ENCODE measurements at places on chromosomes 1 and 21.

GRCh38 chr1:151011154-151011850 lies 3.1 kb downstream of the PRUNE1 start:
- no peak for DNase-seq

DNA sequence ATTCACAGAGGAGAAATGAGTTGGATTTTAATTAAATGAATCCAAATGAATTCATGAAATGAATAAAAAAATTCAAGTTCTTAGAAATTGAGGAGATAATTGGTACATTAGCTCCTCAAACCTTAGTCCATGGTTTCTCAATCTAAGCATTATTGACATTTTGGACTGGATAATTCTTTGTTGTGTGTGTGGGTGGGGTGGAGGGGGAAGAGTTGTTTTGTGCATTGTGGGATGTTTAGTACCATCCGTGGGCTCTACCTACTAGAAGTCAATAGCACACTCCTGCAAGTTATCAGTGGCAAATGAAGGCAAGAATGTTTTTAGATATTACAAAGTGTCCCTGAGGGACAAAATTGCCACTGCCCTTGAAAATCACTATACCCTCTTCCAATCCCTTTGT lies 431.9 kb downstream of the PLPP3 start:
- no peak for DNase-seq

DNA sequence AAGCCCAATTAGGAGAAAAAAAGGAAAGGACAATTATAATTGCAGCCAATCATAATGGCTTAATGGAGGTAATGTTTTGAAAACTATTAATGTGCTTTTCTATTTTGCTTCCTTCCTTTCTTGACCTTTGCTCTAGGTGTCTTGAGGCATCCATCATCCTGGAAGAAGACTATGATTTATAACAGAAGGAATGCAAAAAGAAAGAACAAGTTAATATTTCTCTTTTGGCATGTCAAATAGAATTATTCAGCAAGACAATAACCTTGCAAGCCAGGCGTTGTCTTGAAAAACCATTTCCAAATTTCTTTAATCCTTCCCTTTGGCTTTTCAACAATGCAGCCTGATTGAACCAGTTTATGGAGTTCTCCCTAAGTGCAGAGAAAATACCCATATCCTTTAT lies 107.7 kb upstream of the USP24 start:
- DNase-seq, result no peak

DNA sequence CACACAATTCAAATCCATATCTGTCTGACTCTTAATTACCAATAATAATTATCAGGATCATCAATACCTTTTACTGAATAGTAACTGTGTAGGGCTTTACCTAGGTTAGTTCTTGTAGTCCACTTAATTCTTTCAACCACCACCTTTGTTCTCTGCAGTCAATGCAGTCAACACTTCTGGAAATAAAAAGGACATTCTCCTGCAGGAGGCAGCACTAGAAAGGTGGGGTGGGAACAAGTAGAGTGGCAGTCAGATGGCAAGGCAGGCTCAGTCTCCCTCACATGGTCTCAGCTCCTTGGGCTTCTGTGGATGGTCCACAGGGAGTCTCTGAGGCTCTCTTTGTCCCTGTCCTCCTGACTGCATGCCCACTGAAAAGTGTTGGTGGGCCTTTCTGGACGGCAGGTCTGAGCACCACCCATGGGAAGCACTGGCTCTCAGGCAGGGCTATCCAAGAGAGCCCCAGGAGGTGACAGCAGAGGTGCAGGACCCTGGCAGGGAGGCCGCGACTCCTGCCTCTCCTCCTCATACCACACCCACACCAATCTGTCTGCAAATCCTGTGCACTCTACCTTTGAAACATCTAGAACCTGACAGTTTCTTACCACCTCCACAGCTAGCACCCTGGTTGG lies 237.3 kb downstream of the FOXD2 start:
- no peak for DNase-seq

DNA sequence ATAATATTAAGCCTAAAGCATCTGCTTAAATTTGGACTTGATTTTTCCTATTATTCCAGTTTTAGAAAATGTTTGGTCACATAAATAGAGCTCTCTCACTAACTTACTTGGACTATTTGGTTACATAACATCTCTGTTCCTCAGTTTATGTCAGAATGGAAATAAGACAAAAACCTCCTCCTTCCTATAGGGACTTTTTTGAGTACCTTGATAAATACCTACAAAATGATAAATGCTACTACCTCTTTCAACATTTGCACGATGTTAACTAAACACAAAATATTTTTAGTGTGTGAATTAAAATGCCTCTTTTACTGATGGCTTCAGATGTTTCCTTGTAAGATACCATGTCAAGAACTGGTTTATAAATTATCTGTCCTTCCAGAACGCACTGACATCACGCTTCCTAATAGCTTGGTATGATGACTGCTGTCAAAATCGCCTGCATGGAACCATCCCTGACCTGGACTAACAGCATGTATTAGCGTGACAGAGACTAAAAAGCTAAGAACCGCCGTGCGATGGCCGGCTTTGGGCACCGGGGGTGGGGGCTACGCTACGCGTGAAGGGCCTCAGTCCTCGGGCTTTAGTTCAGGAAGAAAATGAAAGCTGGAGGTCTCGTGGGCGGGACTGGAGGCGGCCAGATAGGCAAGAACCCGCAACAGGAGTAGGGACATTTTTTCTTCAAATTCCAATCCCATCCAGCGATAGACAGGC lies 133.2 kb upstream of the BARHL2 start:
- peak; percentile 55 for DNase-seq

DNA sequence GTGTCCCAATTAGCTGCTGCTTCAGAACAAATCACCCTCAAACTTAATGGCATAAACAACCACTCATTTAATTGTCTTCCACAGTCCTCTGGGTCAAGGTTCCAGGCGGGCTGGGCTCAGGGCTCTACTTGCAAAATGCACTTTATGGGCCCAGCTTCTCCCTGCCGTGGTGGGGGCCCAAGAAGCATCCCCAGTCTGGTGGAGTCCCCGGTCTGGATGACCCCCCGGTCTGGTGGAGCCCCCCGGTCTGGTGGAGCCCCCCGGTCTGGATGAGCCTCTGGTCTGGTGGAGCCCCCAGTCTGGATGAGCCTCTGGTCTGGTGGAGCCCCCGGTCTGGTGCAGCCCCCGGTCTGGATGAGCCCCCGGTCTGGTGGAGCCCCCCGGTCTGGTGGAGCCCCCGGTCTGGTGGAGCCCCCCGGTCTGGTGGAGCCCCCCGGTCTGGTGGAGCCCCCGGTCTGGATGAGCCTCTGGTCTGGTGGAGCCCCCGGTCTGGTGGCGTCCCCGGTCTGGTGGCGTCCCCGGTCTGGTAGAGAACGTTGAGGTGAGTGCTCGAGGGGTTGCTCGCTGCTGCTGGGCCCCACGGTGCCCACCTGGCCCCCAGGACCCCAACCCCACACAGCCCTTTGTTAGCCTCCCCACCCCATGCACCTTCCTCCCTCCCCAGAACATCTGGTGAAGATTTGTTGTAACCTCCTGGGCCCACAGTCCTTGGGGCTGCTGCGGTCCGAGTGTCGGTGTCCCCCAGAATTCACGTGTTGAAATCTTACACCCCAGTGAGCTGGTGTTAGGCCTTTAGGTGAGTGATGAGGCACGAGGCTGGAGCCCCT lies 33.8 kb downstream of the POFUT2 start:
- no peak for DNase-seq

GRCh38 chr1:210477328-210477924 lies 148.7 kb downstream of the HHAT start:
- DNase-seq, result no peak

DNA sequence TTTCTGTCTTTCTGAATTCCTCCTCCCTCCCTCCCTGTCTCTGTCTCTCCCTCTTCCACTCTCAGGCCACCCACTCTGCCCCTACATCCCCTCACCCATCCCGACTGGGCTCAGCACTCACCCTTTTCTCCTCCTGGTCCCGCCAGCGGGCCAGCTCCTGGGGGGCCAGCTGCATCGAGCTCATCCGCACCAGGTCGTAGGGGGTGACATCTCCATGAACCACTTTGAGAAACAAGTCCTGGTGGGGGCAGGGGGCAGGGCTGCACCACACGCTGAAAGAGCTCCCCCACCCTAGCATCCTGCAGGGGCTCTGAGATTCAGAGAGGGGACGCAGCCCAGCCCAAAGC lies 17.8 kb downstream of the SPOCD1 start:
- peak; percentile 37 for DNase-seq

- no peak for DNase-seq
Measured at GRCh38 chr1:177385760-177386698, 215.3 kb downstream of the BRINP2 start.

Data from right forelimb (tissue), 1 donor.